ENCODE measurements at places on chromosomes 5 and 9.

DNA sequence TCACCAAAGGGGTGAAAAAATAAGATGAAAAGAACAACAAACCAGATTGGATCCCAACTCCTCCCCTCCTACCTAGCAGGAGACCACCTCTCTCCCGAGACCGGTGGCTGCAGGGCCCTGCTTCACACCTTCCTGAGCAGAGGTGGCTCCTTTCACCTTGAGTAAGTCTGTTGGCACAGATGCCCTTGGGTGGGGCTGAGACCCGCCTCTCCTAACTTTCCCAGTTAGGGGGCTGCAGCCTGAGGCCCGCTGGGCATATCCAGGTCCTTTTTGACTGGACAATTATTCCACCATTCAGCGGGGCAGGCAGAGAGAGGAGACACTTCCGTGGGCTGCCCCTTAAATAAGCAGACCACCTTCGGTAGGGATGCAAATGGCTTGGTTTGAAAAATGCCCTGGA lies 1.3 kb downstream of the SLC25A48 start:
- no peak for DNase-seq

DNA sequence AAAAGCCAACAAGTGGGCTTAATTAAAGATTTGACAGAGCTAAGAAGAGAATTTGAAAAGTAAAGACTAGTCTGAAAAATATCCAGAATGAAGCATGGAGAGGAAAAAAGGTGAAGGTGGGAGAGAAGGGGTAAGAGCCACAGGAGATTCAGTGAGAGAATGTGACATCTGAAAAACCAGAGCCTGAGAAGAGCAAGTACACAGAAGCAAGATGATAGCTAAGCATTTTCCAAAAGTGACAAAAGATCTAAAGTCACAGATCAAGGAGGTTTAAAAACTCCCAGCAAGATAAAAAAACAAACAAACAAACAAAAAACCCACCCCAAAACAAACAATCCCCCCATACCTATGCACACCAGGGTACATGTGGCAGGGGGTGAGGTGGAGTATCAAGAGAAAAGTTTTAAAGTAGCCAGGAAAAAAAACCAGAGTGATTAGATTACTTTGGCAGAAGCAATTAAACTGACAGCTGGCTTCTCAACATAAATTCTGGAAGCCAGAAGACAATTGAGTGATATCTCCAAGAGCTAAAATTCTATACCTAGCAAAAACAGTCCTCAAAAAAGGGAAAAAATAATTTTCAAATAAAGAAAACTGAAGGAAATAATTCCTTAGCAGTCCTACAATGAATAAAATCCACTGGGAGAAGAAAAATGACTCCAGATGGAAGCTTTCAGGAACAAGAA lies 111.4 kb downstream of the RAPGEF6 start:
- DNase-seq = no peak

- no peak for DNase-seq
Measured at GRCh38 chr9:114930056-114930812, at the start of gene TNFSF8. TNFSF8 (minus strand) TSS chr9:114930591; CDS start chr9:114930303, 288 bp downstream.

GRCh38 chr5:127586811-127587210 lies 62.1 kb upstream of the CTXN3 start:
- no peak for DNase-seq

DNA sequence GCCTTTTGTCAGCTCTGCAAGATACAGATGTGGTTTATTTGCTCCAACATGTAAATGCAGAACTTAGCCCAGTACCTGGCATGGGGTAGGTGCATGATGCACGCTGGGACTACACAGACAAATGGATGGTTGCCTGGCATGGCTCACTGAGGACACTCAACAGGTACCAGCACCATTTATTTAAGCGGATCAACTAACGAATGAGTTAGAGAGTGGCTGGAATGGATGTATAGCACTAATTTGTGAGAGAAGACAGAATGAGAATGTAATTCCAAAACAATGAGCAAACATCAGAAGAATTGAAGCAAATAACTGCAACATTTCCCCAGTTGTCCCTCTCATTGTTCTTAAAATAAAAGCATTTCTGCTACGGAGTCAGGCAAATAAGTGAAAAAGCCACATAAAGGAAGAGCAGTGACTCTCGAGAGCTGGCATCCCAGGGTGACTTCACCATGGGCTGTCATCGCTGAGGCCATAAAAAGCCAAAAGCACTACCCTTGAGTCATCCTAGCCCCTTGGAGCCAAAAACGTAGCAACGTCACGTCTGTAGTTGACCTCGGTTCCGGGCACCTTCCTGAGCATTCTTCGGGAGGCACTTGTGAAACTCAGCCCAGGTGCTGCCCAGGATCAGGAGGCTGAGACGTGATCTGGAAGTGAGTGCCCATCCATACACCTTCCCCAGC lies 290.3 kb downstream of the NSG2 start:
- no peak for DNase-seq

DNA sequence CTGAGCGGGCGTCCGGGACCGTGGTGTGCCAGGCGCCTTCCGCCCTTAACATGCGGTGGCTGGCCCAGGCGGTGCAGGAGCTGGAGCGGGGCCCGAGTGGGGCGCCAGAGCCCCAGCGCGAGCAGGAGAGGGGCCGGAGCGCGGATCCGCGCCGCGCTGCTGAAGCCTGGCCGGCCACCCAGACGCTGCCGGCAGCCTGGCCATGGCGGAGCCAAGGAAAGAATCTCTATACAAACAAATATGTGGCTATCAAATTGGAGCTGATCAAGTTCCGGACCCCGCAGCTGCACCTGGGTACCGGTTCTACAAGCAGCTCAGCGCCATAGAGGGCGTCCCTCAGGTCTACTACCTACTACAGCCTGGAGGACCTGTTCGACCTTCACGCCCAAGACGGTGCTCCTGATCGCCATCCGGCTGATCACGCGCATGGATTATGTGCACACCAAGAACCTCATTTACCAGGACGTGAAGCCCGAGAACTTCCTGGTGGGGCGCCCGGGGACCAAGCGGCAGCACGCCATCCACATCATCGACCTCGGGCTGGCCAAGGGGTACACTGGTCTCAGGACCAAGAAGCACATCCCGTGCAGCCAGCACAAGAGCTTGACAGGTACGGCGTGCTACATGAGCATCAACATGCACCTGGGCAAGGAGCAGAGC lies 55.8 kb downstream of the JAK2 start:
- DNase-seq = no peak

- DNase-seq = no peak
Measured at GRCh38 chr5:170067152-170067551, 38.5 kb upstream of the FOXI1 start.

DNA sequence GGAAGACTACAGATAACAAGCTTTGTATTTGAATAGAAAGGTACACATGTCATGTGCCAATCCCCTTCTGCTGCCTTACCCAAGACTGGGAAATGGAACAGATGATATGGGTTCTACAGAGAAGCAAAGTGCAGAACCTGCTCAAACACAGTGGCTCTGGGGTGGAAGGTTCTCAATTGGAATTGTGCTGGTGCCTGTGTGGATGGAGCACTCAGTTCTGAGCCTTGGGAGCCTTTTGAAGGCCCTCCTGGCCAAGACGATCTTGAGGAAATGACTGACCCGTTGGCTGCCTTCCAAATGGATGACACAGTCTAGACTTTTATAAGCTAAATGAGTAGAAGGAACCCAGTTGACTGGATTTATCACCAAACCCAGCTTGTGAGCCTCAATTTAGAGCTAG lies 4.2 kb upstream of the PRSS3 start:
- no peak for DNase-seq

DNA sequence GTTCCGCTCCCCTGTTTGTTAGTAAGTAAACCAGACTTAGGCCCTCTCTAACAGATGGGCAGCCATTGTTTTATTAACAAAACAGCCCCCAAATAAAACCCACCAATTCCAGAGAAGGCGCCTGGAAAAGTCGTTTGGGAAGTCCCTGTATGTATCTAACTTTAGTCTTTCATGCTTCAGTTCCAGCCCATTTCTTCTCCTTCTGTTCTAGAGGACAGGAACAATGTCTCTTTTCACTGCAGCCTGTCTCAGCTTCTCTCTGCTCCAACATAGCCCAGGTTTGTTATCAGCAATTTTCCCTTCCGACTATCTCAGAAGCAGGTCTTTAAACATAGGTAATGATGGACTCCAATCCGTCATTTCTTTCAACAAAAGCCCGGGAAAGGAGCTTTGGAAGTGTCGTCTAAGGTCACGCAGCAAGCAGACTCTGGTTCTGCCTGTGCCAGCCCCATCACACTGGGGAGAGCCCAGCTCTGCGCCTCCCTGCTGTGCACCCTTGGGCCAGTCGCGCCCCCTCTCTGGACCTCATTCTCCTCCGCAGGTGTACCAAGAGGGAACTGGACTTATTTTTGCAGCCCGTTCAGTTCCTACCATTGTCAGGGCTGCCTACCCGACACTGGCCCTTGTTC lies 9.6 kb upstream of the AKNA start:
- DNase-seq = no peak

GRCh38 chr9:83471241-83471640 lies 67.0 kb downstream of the FRMD3 start:
- DNase-seq = no peak

GRCh38 chr5:179472174-179472573 lies 78.2 kb upstream of the RUFY1 start:
- DNase-seq = no peak

DNA sequence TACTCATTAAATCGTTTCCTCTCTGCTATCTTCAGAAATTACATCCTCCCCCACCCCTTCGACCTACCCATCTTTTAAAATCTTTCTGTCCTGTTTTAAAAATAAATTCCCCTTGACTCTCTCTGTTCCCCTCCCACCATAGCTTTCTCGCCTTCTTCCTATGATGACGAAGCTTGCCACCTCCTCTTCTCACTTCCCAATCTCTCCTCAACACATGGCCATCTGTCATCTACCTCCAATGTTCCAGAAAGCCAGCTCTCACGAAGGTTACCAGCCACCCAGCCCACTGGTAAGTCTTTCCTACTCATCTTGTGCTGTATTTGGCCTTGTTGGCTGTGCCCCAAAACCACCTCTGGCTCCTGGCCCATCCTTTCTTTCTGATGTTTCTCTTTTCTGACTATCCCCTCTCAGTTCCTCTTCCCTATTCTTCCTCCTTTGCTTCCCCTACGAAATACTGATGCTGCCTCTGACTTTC lies 346.3 kb downstream of the ENC1 start:
- no peak for DNase-seq

- DNase-seq = no peak
Measured at GRCh38 chr9:76018235-76018634, 127.8 kb downstream of the PCSK5 start.

GRCh38 chr9:123678038-123678877 lies 251.7 kb downstream of the DENND1A start:
- peak; percentile 77 for DNase-seq

GRCh38 chr9:94761481-94761880 lies 35.0 kb downstream of the AOPEP start:
- DNase-seq = no peak

DNA sequence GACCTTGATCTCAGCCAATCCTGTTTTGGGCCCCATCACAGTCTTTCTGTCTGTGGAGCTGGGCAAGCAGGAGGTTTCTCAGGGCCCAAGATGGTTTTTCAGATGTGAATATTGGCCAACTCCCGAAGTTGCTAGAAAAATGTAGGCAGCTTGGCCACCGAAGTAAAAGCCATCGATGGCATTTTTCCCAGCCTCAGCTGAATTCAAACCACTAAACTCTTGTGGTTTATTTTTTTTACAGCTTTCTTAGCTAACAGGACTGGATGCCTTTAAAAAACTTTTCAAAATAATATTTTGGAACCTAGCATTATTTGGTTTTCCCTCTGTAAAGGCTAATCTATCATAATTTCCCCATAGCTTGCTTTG lies 102.5 kb upstream of the ERCC6L2 start:
- no peak for DNase-seq

- DNase-seq = peak; percentile 86
Measured at GRCh38 chr5:32173267-32174010, 680 bp downstream of the GOLPH3 start.

- DNase-seq = no peak
Measured at GRCh38 chr5:98934546-98934945, 5.7 kb upstream of the CHD1 start.

DNA sequence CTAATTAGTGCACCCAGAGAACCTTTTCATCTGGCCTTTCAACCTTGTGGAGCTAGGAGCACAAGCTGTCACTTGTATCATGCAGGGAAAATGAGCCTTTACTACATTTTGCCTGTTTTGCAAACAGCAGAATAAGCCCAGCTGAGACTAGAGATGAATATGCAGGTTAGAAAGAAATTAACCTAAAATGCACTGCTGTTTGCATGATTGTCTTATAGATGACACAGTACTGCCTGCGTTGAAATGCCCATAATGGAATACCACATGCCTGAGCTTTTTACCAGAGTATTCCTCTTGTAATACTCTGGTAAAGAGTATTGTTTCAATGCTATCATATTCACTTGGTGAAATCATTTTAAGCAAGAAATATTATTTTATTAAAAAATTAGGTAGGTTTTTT lies 90.7 kb downstream of the SNX24 start:
- no peak for DNase-seq

DNA sequence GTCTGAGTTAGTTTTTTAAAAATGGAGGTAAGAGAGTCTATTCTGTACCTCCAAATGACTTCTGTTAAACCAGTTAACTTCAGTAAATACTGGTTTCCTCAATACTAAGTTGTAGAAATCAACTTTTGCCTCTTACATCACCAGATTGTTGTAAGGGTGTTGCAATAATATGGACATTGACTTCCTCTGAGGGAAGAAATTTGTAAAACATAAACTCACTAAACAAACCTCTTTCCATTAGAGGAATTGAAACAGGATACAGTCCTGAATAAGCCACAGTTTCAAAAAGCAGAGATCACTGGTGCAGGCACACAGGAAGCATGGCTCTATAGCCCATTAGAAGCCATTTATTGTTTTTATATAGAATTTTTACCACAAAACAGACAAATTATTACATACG lies 32.7 kb upstream of the SLCO6A1 start:
- DNase-seq = no peak

- no peak for DNase-seq
Measured at GRCh38 chr5:147796556-147797308, 14.2 kb upstream of the JAKMIP2 start.

GRCh38 chr9:121178676-121179372 lies 22.8 kb downstream of the RAB14 start:
- DNase-seq = no peak

- DNase-seq = no peak
Measured at GRCh38 chr5:172095368-172096206, 89.1 kb upstream of the FBXW11 start.

- no peak for DNase-seq
Measured at GRCh38 chr5:179130101-179130681, 70.0 kb downstream of the ZNF354C start.

DNA sequence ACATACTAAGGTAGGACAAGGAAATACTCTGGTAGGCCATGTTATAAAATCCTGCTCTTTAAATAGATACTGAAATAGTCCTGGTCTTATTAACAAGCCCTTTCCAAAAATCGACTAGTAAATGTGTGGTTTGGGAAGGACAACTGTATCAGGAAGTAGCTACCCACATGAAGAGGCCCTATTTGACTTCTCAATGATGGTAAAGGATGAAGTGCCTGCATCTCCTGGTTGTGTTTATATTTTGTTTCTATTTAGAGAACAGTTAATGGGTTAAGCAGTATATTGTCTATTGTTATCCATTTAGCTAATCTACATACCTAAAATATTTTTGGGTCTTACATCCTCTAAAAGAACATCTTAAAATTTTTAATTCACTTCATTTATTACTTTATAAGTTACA lies 12.5 kb downstream of the GDF9 start:
- DNase-seq = no peak

GRCh38 chr5:68991279-68992084 lies 102.3 kb upstream of the SLC30A5 start:
- no peak for DNase-seq

Measured in DMS79 treated with DMSO at 0.1 percent for 48 hours (cell line).